ENCODE measurements at places on chromosomes 2 and 18. TPM values are rescaled to one million over a fixed set of nuclear protein-coding genes. Genes with fewer than 3 reads are reported as not detected.

DNA sequence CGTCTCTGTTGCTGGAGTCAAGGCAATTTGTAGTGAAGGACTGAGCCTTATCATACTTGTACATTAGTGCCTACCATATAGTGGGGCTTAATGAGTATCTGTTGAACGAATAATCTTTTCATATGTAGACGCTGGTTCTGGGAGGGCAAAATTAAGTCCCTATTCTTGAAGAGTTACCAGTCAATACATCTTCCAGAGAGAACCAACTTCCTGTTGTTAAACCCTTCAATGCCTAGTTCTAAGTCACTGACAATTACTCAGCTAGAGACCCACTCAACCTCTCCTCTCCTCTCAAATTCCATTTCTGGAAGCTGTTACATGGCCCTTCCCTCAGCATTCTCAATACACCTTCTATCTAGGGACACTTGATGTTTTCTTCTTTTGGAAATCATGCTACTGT, 1.1 kb upstream of the MOB4 start:
- peak; percentile 3 for DNase-seq
- no peak overlapping the region for H3K4me3 ChIP-seq
- peak overlapping the region; percentile 89 for H3K27ac ChIP-seq

GRB14 gene
- total RNA-seq = 9.4 TPM

DNA sequence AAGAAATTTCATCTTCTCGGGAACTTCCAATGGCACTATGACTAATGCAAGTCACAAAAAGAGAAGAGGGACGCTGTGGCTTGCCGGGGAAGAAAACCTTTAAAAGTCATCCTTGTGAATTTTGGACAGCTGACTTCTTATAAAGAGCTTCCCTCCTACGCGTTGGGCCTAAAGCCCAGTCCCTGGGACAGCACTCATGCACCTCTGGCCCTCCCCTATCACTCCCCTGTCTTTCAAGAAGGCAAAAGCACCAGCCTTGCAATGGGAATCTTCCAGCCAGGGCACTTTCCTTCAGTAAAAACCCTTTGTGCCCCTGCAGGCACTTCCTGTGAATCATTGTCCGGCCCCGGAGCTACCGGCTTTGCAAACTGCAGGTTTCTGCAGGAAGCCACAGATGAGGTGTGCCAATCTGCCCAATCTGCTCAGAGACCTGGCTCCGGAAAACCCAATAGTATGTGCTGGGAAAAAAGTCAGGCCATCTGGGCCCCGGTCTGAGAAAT, 7.1 kb downstream of the MREG start:
- H3K27ac ChIP-seq = peak overlapping the region; percentile 46
- no peak overlapping the region for H3K4me3 ChIP-seq
- no peak for DNase-seq
- H3K27me3 ChIP-seq = no peaks in the 10 kb centered on the region
- no peaks in the 10 kb centered on the region for H3K4me1 ChIP-seq
- H3K36me3 ChIP-seq = no peaks in the 10 kb centered on the region

ITGB6 gene
- 58.3 TPM for total RNA-seq

DNA sequence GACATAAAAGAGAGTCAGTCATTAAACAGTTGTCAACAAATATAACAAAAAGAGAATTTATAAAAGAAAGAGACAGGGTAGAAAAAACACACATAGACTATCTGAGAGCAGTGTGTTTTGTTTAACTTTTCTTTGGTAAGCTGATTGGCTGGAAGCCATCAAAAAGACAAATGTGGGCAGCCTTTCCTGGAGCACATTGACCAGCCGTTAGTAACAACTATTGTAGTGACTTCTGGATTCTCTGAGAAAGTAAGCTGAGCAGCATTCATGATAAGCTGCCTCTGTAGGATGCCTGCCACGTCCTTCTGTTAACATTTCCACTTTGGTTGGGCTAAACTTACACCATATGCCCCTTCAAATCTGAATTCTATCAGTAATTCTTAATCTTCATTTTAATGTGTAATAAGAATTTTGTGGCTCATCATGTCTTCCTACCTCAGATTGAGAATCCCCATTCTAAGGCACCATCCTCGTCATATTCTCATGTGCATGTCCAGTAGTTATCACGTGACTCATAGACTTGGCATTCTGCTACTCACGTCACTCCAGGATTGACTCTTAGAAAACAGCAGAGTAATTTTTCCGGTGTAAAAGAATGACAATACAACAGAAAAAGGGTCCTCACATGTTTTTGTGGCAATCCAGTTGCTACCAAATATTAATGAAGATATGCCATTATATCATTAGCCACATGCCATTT, 43.4 kb upstream of the DNAJC10 start:
- H3K27ac ChIP-seq = no peak overlapping the region
- no peaks in the 10 kb centered on the region for H3K27me3 ChIP-seq
- no peak for DNase-seq
- no peaks in the 10 kb centered on the region for H3K4me1 ChIP-seq
- no peaks in the 10 kb centered on the region for H3K36me3 ChIP-seq
- no peak overlapping the region for H3K4me3 ChIP-seq

DNA sequence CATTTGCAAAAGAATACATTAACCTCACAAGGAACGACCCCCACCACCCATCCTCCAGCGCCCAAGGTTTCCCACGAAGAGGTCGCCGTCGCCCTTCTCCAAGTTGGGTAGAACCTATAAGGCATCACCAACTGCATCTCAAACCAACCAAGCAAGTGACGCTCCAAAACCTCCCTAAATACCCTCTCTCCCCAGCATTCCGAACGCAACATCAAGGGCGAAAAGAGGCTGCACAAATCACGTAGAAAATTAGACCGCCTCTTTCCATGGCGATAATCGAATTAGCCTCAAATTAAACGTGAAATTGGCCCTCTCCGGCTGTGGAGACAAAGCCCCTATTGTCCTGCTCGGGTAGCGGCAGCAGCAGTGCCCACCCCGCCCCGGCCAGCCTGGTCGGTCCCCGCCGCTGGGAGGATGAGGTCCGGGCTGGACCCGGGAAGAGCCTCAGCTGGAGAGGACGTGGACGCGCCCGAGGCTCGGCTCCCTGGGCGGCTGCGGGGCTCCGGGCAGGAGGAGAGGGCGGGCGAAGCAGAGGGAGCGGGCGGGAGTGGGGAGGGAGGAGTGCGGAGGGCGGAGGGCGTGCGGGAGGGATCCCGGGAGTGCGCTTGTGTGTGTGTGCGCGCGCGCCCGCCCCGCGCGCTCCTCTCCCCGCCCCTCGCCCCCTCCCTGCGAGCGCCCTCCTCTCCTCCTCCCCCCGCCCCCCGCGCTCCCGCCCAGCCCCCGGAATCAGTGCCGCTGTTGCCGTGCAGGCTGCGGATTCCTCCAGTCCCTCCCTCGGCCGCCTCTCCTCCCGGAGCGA, at the start of gene SPTBN1:
SPTBN1 (plus strand) TSS at position 765 of the 799 bp plus-strand sequence. CDS start 70,092 bp downstream, outside the sequence.
- DNase-seq = peak; percentile 91
- no peaks in the 10 kb centered on the region for H3K36me3 ChIP-seq
- H3K4me1 ChIP-seq = peaks cover 49% of the 10 kb centered on the region
- peak within 1 kb of the TSS; percentile 84 for H3K27ac ChIP-seq
- H3K4me3 ChIP-seq = peak within 1 kb of the TSS; percentile 64

ZNF521 gene
- total RNA-seq = 30.2 TPM

DNA sequence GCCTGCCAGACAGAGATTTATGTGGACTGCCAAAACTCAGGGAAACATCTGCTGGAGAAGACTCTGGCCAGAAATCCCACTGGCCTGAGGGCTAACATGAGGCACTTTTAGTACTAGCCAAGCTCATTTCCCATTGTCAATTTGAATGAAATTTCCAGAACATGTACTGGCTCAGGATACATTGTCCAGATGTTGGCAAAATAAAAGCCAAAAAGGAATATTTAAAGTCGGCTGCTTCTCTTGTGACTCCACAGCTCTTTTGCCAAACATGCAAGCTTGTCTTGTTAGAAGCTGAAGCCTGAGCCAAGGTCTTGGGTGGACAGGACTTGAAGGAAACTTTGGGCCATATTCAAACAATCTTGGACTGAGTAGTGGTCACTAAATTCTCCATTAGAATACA, 215.5 kb downstream of the NCKAP5 start:
- H3K4me3 ChIP-seq = no peak overlapping the region
- H3K27me3 ChIP-seq = no peaks in the 10 kb centered on the region
- H3K4me1 ChIP-seq = no peaks in the 10 kb centered on the region
- no peak overlapping the region for H3K27ac ChIP-seq
- H3K36me3 ChIP-seq = no peaks in the 10 kb centered on the region
- no peak for DNase-seq

SH3YL1 gene
- 96.1 TPM for total RNA-seq

DNA sequence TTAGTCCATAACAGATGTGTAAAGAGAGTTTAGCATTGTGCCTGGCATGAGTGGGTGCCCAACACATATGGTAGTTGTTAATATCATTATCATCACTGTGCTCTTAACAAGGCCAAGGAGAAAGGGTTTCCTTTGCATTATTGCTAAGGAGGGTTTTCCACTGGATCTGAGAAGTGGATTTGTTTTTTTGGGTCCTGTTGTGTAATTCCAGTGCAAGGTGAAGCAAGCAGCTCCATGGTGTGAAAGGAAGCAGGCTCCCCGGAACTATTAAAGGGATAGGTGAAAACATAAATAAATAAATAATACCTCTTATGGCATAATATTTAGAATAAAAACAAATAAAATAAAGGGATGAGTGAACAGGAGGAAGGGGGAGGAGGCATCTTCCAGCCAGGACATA, 65.3 kb downstream of the MTCL1 start:
- no peak for DNase-seq
- H3K27ac ChIP-seq = no peak overlapping the region
- no peaks in the 10 kb centered on the region for H3K36me3 ChIP-seq
- no peak overlapping the region for H3K4me3 ChIP-seq
- no peaks in the 10 kb centered on the region for H3K4me1 ChIP-seq
- H3K27me3 ChIP-seq = no peaks in the 10 kb centered on the region

STARD7 gene
- total RNA-seq = 132 TPM

- no peaks in the 10 kb centered on the region for H3K27me3 ChIP-seq
- no peak overlapping the region for H3K27ac ChIP-seq
- no peak overlapping the region for H3K4me3 ChIP-seq
- no peaks in the 10 kb centered on the region for H3K36me3 ChIP-seq
- H3K4me1 ChIP-seq = no peaks in the 10 kb centered on the region
- DNase-seq = no peak
Measured at GRCh38 chr2:102992607-102993006, 230.8 kb downstream of the TMEM182 start.

FHL2 gene
- total RNA-seq = 11.4 TPM

TTC32 gene
- 6.6 TPM for total RNA-seq

DNA sequence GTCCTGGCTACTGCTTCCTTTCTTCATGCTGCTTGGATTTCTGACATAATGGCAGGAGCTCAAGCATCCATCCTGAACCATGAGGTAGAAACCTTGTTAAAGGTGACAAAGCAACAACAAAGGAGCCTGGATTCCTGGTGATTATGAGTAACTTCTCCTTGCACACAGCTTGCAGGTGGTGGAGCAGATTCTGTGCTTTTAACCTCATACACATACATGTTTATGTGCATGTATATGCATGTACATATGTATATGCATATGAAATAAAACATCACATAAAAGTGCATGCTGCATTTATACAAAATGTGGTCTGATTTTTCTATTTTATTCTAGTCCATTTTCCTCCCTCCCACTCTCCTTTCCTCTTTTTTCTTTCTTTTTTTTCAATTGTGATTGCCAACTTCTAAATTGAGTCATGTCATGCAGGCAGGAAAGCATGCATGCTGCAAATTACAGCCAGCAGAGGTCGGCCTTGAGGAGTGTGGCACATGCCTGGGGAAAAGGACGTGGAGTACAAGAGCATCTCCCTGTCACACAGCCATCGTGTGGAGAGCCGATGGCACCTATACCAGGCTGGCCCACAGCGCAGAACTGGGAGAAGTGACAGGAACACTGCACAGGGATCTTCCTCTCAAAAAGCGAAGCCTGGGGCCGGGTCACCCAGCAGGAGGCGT, 17.9 kb downstream of the LCT start:
- DNase-seq = no peak
- H3K36me3 ChIP-seq = no peaks in the 10 kb centered on the region
- no peak overlapping the region for H3K27ac ChIP-seq
- no peaks in the 10 kb centered on the region for H3K4me1 ChIP-seq
- H3K27me3 ChIP-seq = no peaks in the 10 kb centered on the region

DNA sequence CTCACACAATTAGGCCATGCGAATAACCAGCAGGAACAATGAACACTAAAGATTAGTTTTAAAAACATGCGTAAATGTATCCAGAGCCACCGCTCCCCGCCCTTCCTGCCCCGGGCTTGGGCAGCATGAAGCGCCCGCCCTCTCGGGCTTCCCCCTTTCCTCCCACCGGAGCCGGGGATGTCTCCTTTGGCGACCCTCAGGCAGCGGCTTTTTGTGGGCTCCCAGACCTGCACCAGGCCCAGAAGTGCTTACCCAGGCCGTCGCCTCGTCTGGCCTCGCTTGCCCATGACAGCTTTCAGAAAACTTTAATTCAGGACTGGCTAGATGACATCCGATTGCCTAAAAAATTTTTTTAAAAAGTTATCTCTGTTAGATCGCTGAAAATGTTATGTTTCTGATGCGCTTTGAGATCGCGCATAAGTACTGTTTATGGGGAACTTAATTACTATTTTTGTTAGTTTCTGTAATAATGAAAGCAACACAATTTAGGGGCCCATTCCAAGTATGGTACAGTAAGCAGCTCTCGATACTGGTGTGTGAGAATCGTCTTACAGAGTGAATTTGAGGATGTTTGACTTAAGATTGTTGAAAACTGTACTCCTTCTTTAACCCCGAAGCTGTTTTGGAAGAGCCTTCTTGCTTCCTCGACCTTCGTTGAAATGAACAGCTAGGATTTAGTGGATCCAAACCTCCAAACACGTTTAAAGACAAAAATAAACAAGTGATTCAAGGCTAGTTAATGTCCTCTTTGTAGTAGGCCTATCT, 1.1 kb downstream of the MAP3K20 start:
- peak overlapping the region; percentile 54 for H3K4me3 ChIP-seq
- DNase-seq = peak; percentile 87
- no peaks in the 10 kb centered on the region for H3K27me3 ChIP-seq
- H3K36me3 ChIP-seq = no peaks in the 10 kb centered on the region
- peaks cover 29% of the 10 kb centered on the region for H3K4me1 ChIP-seq

SP100 gene
- 101 TPM for total RNA-seq

- H3K4me1 ChIP-seq = no peaks in the 10 kb centered on the region
- no peak overlapping the region for H3K27ac ChIP-seq
Measured at GRCh38 chr2:67923696-67924095, 139.1 kb downstream of the C1D start.

DNA sequence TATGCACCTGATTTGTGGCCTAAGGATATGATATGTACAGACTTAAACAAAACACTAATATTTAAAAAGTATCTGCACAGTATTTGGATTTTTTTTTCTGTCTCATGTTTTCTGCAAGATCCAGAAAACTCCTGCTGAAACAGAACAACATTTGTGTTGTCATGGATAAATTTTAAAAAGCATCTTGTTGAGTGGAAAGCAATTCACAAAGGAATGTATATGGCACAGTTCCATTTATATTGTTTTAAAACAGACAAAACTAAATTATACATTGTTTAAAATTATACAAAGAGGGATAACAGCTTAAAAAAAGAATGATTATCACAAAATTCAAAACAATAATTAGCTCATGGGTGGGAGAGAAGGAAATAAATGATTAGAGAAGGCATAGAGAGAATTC, 193.5 kb downstream of the PPP1R1C start:
- no peaks in the 10 kb centered on the region for H3K27me3 ChIP-seq
- no peak overlapping the region for H3K4me3 ChIP-seq
- H3K27ac ChIP-seq = no peak overlapping the region
- no peaks in the 10 kb centered on the region for H3K4me1 ChIP-seq
- H3K36me3 ChIP-seq = no peaks in the 10 kb centered on the region
- no peak for DNase-seq

RND3 gene
- 28.3 TPM for total RNA-seq

Data from left lung (tissue), 14 donors.